ENCODE measurements at places on chromosomes 12 and 14.

- peaks cover 3% of the 10 kb centered on the region for H3K36me3 ChIP-seq
- no peaks in the 10 kb centered on the region for H3K27me3 ChIP-seq
- peaks cover 16% of the 10 kb centered on the region for H3K4me1 ChIP-seq
- H3K4me3 ChIP-seq = peak overlapping the region; percentile 99
- H3K27ac ChIP-seq = peak overlapping the region; percentile 95
- DNase-seq = peak; percentile 81
Measured at GRCh38 chr12:53492830-53493609, 6.2 kb downstream of the MAP3K12 start.

DNA sequence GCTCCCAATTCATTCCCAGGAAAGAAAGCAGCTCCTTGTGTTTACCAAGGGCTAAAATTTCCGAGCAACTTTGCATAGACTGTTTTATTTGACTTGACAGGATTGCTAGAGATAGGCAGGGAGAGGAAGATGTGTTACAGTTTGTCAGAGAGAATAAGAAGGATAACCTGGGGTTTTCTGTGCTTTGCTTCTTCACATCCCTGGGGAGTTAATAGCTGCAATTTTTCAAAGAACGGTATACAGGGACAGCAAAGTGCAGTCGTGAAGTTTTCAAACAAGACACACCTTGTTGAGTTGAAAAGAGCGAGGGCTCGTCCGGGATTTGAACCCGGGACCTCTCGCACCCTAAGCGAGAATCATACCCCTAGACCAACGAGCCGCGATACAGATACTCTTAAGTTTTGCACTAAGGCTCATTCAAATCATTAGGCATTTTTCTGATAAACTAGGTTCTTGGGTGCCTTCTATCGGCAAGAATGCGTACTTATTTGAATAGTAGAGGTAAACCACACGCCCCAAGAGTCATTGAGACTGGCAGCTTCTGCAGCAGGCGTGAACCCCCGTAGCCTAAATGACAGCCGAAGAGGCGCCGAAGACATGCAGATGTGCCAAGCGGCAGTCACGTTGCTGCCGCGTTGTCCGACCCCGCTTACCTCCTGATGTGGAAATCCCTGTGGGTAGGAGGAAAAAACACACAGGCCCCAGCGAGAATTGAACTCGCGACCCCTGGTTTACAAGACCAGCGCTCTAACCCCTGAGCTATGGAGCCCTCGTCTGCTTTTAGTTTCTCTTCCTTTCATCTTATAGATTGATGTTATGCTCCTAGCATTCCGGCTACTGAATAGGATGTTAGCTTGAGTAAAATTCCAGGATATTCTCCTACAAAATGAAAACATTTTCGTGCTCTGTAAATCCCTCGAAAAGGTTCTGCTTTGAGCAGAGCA lies 22.2 kb upstream of the RNASE12 start:
- peak; percentile 85 for DNase-seq
- no peaks in the 10 kb centered on the region for H3K36me3 ChIP-seq
- no peaks in the 10 kb centered on the region for H3K27me3 ChIP-seq
- H3K4me1 ChIP-seq = peaks cover 11% of the 10 kb centered on the region

- H3K36me3 ChIP-seq = peaks cover 9% of the 10 kb centered on the region
- H3K4me3 ChIP-seq = no peak overlapping the region
- peaks cover 14% of the 10 kb centered on the region for H3K4me1 ChIP-seq
- no peaks in the 10 kb centered on the region for H3K27me3 ChIP-seq
- DNase-seq = no peak
Measured at GRCh38 chr12:104411826-104412641, 44.7 kb upstream of the CHST11 start.

- H3K27me3 ChIP-seq = peaks cover 17% of the 10 kb centered on the region
- no peak overlapping the region for H3K27ac ChIP-seq
- H3K4me1 ChIP-seq = no peaks in the 10 kb centered on the region
- DNase-seq = no peak
- H3K4me3 ChIP-seq = no peak overlapping the region
- H3K36me3 ChIP-seq = no peaks in the 10 kb centered on the region
Measured at GRCh38 chr12:65776994-65777393, 47.3 kb upstream of the HMGA2 start.

DNA sequence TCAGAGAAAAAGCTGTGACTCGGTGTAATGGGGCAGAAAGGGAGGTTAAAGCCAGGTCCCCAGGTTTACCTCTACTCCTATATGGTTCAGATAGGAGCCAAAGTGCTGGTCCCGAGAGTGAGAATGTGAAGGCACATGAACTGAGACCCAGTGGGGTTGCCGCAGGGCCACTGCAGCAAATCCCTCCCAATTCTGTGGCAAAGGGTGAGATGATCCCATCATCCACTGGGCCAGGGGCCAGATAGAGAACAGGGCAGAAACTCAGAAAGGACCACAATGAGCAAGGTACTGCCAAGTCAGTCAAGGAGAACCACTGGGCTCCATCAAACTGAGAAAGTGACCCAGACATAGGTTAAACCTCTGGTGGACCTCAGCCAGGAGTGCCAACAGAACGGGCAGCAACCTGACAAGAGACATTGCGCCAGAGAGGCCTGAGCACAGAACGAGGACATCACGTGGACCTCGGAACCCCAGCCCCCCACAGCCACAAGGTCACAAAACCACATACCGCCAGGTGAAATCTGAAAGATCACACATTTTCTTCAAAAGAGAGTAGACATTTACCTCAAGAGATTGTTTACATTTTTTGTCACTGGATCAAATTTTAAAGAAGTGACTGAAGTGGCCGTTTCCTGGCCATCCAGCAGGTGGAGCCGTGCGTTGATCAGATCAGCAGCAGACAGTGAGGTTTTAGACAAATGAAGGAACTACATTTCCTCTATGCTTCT lies 20.5 kb upstream of the ITPR2 start:
- peak overlapping the region; percentile 25 for H3K27ac ChIP-seq
- H3K27me3 ChIP-seq = no peaks in the 10 kb centered on the region
- H3K4me1 ChIP-seq = peaks cover 1% of the 10 kb centered on the region
- H3K4me3 ChIP-seq = no peak overlapping the region
- peak; percentile 48 for DNase-seq
- no peaks in the 10 kb centered on the region for H3K36me3 ChIP-seq

- H3K36me3 ChIP-seq = no peaks in the 10 kb centered on the region
- H3K4me3 ChIP-seq = peak overlapping the region; percentile 44
- no peaks in the 10 kb centered on the region for H3K27me3 ChIP-seq
- no peak for DNase-seq
- H3K27ac ChIP-seq = peak overlapping the region; percentile 3
Measured at GRCh38 chr14:41749429-41749828, 142.8 kb downstream of the LRFN5 start.

GRCh38 chr12:87320724-87321123 lies 708.5 kb downstream of the C12orf50 start:
- no peaks in the 10 kb centered on the region for H3K27me3 ChIP-seq
- H3K27ac ChIP-seq = no peak overlapping the region
- no peaks in the 10 kb centered on the region for H3K36me3 ChIP-seq
- no peak overlapping the region for H3K4me3 ChIP-seq

- peaks cover 7% of the 10 kb centered on the region for H3K4me1 ChIP-seq
- DNase-seq = no peak
- H3K27me3 ChIP-seq = no peaks in the 10 kb centered on the region
- H3K27ac ChIP-seq = no peak overlapping the region
Measured at GRCh38 chr12:104347374-104348075, 44.0 kb downstream of the EID3 start.

- H3K27me3 ChIP-seq = no peaks in the 10 kb centered on the region
- H3K4me1 ChIP-seq = no peaks in the 10 kb centered on the region
- no peak overlapping the region for H3K27ac ChIP-seq
- no peak for DNase-seq
- no peak overlapping the region for H3K4me3 ChIP-seq
Measured at GRCh38 chr12:39780913-39781446, 161.4 kb upstream of the ABCD2 start.

DNA sequence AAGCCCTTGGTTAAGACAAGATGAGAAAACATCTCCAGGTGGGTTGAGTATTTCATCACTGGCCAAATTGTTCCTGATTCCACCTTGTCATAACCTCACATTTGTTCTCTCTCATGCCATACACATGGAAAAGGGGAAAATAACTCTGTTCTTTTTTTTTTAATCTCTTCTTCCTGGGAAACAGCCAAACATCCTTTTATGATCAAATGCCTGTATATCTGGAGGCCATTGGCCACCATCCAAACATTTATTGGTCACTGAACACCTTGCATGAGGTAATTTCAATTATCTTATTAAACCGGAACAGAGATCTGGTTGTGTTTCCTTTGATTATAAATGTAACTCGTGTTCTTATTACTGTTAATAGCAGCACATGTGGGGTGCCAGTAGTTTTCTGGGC lies 469.6 kb downstream of the NPAS3 start:
- DNase-seq = no peak
- H3K36me3 ChIP-seq = no peaks in the 10 kb centered on the region
- no peaks in the 10 kb centered on the region for H3K27me3 ChIP-seq

GRCh38 chr12:55692631-55693322 lies 14.9 kb downstream of the ITGA7 start:
- H3K4me3 ChIP-seq = no peak overlapping the region
- peaks cover 3% of the 10 kb centered on the region for H3K4me1 ChIP-seq
- no peak for DNase-seq
- peaks cover 5% of the 10 kb centered on the region for H3K27me3 ChIP-seq

DNA sequence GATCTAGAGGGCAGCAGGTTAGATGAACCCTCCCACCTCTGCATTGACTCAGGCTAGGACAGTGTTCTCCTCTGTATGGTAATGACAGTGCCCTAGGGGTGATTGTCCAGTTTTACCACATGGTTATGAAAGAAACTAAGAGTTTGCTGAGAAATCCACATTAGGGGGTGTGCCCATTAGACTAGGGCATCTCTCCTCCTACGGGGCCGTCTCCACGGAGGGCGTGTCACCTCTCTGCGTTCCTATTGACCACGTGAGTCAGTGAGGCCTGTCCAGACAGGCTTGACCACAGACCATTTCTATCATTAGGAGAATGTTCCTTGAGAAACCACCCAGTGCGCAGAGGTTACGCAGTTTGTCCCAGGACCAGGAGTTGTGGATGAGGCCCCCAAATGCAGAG lies 8.3 kb downstream of the MVK start:
- peaks cover 4% of the 10 kb centered on the region for H3K4me1 ChIP-seq
- no peak overlapping the region for H3K4me3 ChIP-seq
- no peaks in the 10 kb centered on the region for H3K27me3 ChIP-seq
- H3K36me3 ChIP-seq = peaks cover 53% of the 10 kb centered on the region

DNA sequence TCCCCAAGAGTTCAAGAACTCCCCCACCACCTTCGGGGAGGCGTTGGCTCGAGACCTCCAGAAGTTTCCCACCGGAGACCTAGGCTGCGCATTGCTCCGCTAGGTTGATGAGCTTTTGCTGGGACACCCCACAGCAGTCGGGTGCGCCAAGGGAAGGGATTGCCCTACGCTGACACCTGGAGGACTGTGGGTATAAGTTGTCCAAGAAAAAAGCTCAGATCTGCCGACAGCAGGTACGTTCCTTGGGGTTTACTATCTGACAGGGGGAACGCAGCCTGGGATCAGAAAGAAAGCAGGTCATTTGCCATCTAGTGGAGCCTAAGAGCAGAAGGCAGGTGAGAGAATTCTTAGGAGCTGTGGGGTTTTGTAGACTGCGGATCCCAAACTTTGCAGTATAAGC lies 98.8 kb downstream of the FRMD6 start:
- no peak for DNase-seq
- H3K4me3 ChIP-seq = no peak overlapping the region
- H3K27ac ChIP-seq = no peak overlapping the region
- no peaks in the 10 kb centered on the region for H3K4me1 ChIP-seq

DNA sequence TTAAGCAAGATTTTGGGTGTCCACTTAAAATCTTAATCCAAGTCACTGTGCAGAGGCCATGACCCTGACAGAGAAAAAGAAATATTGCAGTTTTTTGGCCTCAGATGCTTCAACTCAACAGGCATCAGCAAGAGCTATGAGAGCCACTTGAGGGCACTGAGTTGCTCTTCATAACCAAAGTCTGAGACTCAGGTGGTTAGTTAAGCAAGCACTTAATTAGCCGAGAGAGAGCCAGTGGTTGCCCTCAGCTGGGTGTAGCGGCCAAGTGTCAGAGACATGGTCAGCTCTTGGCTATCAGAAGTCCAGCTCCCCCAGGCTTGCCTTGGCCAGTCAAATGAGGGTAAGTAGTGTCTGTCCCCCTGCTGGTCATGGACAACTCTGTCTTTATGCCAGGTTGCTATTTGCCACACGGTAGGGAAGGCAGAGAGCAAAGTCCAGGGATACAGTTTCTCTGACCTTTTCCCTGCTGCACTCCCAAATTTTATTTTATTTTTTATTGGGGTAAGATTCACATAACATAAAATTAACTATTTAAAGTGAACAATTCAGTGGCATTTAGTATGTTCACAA lies 9.0 kb upstream of the KRT71 start:
- H3K36me3 ChIP-seq = no peaks in the 10 kb centered on the region
- H3K4me3 ChIP-seq = no peak overlapping the region
- H3K27ac ChIP-seq = no peak overlapping the region

DNA sequence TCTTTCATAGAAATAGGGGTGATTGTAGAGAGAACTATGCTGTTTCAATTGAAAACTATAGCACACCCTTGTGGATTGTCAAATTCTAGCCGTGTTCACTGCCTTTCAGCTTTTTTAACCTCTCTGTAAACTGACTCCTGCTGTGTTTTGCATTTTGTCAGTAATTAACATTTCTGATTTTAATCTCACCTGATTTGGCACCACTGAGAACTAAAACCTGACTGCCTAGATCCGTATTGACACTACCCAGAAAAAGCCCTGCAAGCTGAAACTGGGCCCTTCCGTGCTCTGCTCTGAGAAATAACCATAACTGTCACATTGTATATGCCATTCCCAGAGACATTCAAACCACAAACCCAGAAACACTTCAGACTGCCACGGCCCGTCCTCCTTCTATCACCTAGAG lies 26.6 kb upstream of the ETV6 start:
- DNase-seq = no peak
- H3K27me3 ChIP-seq = no peaks in the 10 kb centered on the region
- peaks cover 11% of the 10 kb centered on the region for H3K4me1 ChIP-seq
- no peaks in the 10 kb centered on the region for H3K36me3 ChIP-seq

- no peak for DNase-seq
- H3K36me3 ChIP-seq = peaks cover 18% of the 10 kb centered on the region
- H3K27me3 ChIP-seq = no peaks in the 10 kb centered on the region
- peaks cover 58% of the 10 kb centered on the region for H3K4me1 ChIP-seq
- peak overlapping the region; percentile 100 for H3K27ac ChIP-seq
Measured at GRCh38 chr12:93379326-93379980, 1.7 kb downstream of the NUDT4 start.

DNA sequence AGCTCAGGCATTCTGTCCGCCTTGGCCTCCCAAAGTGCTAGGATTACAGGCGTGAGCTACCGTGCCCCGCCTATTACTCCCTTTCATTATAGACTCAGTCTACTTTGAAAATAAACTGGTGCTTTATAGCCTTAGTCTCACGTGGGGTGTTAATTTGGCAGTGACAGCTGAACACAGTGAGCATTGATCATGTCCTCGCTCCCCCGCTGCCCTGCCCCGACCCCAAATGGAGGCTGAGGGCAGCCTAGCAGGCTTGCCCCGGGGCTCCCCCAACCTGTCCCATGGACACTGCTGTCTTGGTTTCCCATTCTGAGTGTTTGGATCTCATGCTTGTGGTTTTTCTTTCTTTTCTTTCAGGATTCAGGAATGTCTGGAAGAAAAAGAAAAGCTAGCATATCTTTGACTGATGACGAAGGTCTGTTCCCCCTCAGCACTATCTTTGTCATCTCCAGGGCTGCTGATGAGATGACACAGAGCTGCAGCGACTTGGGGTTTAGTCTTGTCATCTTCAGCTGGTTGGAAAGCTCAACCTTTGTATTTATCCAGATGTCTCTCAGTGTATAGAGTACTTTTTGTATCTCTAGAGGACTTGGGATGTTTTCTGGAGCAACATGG lies 42.2 kb downstream of the EP400 start:
- H3K27me3 ChIP-seq = no peaks in the 10 kb centered on the region
- H3K4me3 ChIP-seq = no peak overlapping the region
- DNase-seq = no peak
- H3K27ac ChIP-seq = no peak overlapping the region
- peaks cover 62% of the 10 kb centered on the region for H3K36me3 ChIP-seq
